Pons (tissue), 1 donor: ENCODE measurements at places on chromosomes 5 and 9.

DNA sequence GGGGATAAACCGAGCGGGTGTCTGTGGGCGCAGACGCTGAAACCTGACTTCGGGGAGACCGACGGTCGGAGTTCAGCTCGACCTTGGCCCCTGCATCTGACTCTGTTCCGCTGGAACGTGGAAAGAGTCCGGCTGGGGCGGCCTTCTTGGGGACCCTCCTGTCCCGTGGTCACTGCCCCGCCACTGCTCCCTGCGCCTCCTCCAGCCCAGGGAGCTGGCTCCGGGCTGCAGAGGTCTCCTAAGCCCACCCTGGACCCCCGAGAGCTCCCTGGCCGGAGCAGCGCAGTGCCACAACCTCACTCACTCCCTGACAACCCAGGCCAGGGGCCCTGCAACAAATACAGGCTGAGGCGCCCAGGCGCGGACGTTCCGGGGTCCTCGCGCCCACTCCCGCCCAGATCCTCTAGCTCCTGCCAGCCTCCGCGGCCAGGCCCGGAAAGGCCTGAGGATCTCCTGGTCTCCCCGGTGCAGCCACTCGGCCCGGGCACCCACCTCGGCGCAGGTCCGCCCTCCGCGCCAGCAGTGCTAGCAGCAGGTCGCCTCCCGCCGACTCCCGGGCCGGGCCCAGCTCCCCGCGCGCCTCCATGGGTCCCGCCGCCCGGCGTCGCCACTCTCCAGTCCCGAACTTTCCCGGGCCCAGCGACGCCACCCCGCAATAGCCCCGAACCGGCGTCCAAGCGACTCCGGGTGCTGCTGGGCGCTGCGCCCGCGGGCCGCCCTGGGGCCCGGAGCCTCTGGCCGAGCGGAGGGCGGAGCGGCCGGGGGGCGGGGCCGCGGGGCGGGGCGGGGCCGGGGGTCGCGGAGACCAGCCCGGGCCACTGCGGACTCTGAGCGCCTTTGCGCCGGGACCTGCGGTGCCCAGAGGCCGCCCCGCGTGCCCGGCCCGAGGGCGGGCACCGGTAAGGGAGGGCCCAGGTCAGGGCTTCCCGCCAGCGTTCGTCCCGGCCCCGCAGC, 2.2 kb downstream of the LHX3 start:
- no peak for DNase-seq

DNA sequence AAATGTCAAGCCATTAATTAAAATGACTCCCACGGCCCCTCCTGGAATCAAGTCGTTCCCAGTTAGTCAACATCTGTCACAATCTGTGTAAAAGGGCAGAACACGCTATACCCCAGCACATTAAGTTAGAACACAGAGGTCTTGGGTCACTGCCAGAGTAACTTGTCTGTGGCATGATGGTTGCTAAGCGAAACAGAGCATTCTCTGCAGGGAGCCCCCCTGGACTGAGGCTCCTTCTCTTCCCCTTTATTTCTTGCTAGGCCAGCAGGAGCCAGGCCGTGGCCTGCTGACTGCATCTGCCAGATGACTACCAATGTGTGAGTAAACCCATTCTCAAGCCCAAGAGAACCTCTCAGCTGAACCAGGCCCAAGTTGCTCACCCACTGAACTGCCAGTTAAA, 51.9 kb upstream of the ZBED3 start:
- DNase-seq: peak; percentile 22

GRCh38 chr5:177269976-177270375, 33.5 kb downstream of the RAB24 start:
- DNase-seq: no peak

GRCh38 chr9:5493679-5494511, 16.4 kb upstream of the PDCD1LG2 start:
- peak; percentile 72 for DNase-seq

- DNase-seq: no peak
These were observed 12.2 kb upstream of the SLC2A6 start for GRCh38 chr9:133490865-133491655.
